NCI-H460 (cell line): ENCODE measurements at places on chromosomes 12 and 14. TPM values are rescaled to one million over a fixed set of nuclear protein-coding genes. Genes with fewer than 3 reads are reported as not detected.

The RPS29 gene
- 4,587 and 5,130 TPM in 2 replicates for total RNA-seq

The PLEKHD1 gene
- total RNA-seq, result not detected in 2 replicates

The APOLD1 gene
- total RNA-seq, result 0.42 and 1.4 TPM in 2 replicates

The LALBA gene
- not detected in 2 replicates for total RNA-seq

The NKX2-1 gene
- not detected in 2 replicates for total RNA-seq

The RAP1B gene
- total RNA-seq, result 116 and 146 TPM in 2 replicates

The KLRG1 gene
- total RNA-seq, result 0.67 and 0.89 TPM in 2 replicates

GRCh38 chr12:54030889-54031471, 1.9 kb upstream of the HOXC5 start:
- DNase-seq, result no peak

DNA sequence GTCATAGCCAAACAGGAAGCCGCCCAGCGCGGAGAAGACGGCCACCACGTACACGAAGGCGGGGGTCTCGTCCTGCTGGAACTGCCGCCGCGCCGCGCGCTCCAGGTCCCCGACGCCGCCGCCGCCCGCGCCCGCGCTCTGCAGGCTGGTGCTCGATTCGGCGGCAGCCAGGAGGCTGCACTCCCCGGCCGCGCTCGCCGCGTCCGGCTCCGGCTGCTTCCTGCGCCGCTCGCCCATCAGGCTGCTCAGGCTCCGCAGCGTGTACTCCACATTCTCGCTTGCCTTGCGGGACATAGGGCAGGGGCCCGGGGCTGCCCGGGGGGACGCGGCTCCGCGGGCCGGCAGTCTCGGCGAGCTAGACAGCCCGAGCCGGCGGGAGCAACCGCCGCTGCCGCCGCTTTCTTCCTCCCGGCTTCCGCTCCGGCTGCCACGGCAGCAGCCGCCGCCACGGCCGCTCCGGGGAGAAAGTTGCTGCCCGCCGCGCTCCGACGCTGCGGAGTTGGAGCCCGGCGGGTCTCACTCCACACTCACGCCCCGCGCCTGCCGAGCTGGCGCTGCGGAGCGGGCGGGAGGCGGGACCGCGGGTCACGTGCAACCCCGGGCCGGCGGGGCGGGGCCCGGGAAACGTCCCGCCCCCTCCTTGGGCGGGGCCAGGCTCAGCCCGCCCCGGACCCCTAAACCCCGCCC, at the start of gene SLC2A13:
SLC2A13 (minus strand) TSS at position 567 of the 687 bp plus-strand sequence; CDS start at position 294, 273 bp downstream.
- peak; percentile 66 for DNase-seq

GRCh38 chr12:86712425-86712843, 456.2 kb upstream of the MGAT4C start:
- DNase-seq, result peak; percentile 93

DNA sequence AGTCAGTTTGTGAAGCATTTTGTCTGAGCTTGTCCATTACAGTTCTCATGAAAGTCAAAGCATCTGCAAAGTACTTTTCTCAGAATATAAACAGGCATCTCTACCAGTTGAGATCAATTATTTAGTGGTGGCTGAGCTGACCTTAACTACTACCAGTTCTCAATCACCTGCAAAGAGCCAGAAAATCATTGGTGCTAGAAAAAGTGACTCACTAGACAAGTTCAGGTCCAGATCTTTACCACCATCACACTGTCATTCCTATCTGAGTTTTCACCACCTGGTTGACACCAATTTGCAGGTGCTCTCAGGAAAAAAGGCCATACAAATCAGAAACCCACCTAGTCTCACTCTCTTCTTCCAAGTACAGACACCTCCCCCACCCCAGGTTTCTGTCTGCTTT, 33.3 kb downstream of the ITPR2 start:
- no peak for DNase-seq

DNA sequence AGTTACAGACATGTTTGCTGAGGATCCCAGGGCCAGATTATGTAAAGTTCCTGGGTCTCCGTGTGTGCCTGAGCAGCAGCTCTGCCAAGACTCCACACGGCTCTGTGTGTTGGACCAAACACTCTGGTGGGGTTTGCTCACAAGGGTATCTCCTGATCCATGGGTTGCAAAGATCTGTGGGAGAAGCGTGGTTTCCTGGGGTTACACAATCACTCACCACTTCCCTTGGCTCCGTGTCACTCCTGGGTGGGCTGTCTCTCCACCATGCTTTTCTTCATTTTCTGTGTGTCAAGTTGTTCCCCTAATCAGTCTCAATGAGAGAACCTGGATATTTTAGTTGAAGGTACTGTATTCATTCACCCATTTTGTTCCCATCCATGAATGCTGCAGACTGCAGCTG, 1088.8 kb downstream of the FSCB start:
- no peak for DNase-seq

GRCh38 chr12:71371122-71371521, 68.5 kb upstream of the LGR5 start:
- DNase-seq, result no peak

GRCh38 chr14:75068294-75069120, 934 bp upstream of the ZC2HC1C start:
- DNase-seq, result peak; percentile 33

DNA sequence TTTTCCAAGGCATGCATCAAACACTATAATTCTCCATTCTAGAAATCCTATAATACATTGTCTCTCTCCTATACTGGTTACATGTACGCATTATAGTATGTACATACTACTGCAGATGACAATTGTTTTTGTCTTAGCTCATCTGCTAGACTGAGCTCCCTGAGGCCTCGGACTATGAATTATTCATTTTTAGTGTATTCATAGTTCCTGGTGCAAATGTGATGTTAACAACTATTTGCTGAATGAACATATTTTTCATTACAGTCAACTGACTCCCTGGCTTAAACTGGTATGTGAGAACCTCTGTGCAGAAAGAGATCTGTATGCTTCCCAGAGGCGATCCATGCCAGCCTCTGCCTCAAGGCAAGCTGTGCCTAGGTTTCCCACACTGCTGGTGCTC, 91.8 kb upstream of the PARP11 start:
- DNase-seq, result no peak

- DNase-seq, result no peak
These were observed 34.5 kb downstream of the IPO8 start for GRCh38 chr12:30661210-30661609.

- no peak for DNase-seq
These were observed 7.6 kb downstream of the ITPK1 start for GRCh38 chr14:93108105-93108504.

GRCh38 chr12:25558586-25558985, 5.5 kb upstream of the LMNTD1 start:
- no peak for DNase-seq

DNA sequence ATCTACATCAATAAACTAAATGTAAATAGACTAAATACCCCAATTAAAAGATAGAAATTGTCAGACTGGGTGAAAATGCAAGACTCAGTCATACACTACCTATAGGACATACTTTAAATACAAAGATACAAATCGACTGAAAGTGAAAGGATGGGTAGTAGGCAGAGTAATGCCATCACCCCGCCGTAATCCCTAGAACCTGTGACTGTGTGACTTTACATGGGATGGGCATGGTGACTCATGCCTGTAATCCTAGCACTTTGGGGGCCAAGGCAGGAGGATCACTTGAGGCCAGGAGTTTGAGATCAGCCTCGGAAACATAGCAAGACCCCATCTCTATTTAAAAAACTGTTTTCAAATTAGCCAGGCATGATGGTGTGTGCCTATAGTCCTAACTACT, 2.6 kb upstream of the EVL start:
- no peak for DNase-seq

- DNase-seq, result no peak
These were observed 328.0 kb downstream of the NRXN3 start for GRCh38 chr14:78498062-78498595.

GRCh38 chr14:58941629-58942028, 246.8 kb upstream of the DAAM1 start:
- DNase-seq, result no peak

GRCh38 chr12:94157981-94158411, 9.6 kb downstream of the PLXNC1 start:
- DNase-seq, result no peak

DNA sequence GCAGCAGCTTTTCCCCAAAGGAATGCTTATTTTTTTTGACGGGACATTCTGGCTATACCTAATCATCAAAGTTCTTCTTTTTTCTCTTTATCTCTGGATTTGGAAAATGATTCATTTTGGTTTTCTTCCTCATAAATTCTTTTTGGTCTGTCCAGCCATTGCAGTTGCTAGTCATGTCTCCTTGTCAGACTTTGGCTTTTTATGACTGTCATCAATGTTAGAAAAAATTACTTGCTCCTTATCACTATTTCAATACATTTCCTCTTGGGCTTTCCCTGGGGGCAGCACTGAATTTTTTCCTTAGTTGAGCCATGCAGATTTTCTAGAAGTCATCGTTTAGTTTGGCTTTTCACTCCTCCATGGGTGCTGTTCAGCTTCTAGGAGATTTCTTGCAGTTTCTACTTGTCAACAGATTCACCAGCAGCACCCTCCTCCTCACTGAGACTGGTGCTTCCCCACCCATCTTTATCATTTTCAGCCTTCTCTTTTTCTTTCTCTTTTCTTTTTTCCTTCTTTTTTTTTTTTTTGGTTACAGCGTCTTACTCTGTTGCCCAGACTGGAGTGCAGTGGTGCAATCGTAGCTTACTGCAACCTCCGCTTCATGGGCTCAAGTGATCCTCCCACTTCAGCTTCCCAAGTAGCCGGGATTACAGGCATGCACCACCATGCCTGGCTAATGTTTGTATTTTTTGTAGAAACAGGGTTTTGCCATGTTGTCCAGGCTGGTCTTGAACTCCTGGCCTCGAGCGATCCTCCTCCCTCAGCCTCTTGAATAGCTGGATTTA, 5.2 kb downstream of the ADIPOR2 start:
- DNase-seq, result no peak

- DNase-seq, result no peak
These were observed 34.0 kb downstream of the ALG10B start for GRCh38 chr12:38350342-38351174.

DNA sequence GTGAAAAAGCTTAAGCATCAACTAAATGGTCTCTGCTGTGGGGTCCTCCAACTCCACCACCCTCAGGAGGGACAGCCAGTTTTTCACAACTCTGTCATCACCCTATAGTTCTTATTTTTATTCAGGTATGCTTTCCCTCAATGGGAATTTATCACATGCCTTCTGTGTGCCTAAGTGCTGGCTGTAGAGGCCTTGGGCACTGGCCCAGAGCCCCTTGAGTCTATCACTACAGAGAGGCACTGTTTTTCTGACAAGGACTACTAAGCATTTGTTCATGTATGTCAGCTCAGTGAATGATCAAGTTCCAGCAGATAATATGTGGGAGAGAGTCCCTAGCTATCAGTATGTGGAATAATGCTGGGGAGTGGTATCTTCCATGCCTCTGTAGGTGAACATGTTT, 463.9 kb downstream of the NPAS3 start:
- no peak for DNase-seq

GRCh38 chr12:117521346-117521745, 159.9 kb upstream of the NOS1 start:
- DNase-seq, result no peak

DNA sequence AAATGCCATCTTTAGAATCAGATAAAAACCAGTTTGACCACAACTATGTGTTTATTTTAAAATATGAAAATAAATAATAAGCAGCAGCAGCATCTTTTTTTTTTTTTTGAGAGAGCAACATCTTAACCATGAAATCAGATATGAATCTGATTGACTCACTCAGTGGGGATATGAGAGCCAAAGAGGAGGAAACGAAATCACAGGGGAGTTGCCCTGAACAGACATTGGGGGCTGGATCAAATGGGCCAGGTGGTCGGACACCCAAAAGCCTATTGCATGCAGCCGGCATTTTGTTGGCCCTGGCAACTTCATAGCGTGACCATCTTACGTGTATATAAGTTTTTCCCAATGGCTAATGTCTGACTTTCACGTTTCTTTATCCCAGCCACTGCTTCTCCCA, 321.1 kb downstream of the NPAS3 start:
- DNase-seq, result no peak

DNA sequence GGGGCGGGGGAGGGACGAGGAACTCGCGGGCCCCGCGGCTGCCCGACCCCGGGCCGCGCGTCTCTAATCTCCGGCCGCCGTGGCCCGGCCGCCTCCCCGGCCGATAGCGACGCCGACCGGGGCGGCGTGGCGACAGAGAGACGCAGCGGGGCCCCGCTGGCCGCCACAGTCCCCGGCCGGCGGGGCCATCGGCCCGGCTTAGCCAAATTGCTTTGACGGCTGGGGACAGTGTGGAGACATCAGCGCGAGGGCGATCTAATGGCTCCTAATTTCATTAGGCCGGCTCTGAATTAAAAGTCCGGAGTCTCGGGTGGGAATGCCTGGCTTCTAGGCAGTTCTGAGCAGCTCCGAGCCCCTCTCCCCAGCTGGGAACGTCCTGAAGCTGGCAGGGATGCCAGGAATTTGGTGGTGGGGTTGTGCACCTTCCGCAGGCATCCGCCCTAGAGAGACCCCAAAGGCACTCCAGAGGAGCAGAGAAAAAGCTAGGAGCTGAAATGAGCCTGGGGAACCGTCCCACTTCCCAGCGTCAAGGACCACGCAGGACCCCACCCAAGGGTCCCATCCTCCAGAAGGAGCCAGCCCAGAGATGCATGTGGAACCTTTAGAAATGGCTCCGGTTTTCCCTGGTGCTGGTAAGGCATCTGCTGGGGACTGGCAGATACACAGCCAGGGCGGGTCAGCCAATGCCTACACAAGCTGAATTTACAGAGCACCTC, 9.6 kb downstream of the TBX5 start:
- DNase-seq, result no peak

DNA sequence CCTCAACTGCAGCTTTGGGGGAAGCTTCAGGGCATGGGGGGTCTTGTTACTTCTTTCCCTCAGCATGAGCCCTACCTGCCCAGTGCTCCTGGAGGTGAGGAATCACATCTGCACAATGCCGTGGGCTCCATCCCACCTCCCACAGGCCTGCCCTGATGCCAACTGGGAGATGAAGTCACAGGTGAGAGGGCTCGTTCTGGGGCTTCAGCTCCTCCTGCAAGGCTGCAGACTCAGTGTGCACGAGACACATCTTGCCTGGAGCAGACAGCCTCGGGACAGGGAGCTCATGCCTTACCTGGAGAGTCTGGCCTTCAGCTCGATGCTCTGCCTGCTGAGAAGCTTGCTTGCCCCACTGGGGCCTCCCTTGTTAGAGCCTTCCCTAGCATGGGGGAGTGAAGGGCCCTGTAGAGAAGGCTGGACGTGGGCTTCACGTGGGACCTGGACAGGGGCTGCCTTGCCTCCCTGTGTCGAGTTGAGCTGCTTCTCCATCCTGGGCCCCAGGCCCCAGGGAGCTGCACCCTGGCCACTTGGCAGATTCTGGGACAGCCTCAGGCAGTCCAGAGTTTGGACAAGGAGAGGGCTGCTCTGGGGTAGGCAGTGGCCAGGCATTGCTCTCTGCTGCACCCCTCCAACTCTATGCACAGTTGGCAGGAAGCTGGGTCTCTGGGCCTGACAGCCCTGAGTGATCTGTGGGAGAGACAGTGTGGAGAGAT, 171.4 kb downstream of the KIF26A start:
- DNase-seq, result no peak

DNA sequence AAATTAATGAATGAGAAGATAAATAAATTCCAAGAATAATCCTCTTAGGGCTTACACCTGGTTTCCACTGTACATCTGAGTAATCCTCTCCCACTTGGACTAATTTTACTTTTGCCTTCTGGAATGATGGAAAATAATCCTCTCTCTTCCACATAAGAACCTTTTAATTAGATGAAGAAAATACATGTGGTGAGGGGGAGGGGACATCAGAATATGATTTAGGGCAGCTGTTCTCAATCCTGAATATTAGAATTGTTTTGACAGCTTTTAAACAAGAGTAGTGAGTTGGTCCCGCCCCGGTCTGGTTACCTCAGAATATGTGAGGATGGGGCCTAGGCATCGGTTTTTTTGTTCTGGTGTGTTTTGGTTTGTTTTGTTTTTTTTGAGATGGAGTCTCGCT, 51.5 kb downstream of the HECTD4 start:
- DNase-seq, result no peak

GRCh38 chr14:101839236-101839635, 77.7 kb downstream of the PPP2R5C start:
- no peak for DNase-seq
